Activated CD8-positive, alpha-beta T cell treated with anti-CD3 and anti-CD28 coated beads, Interleukin-2, amount 10 ng/mL, durations not matched to agents 7 days and 5 days (primary cell): ENCODE measurements at places on chromosomes 11 and 22.

- H3K27ac ChIP-seq: peak overlapping the region; percentile 95
- peak overlapping the region; percentile 51 for H3K4me3 ChIP-seq
- no peaks in the 10 kb centered on the region for H3K27me3 ChIP-seq
- H3K36me3 ChIP-seq: peaks cover 50% of the 10 kb centered on the region
- H3K4me1 ChIP-seq: peaks cover 80% of the 10 kb centered on the region
- DNase-seq: peak; percentile 72
These were observed 91.8 kb upstream of the CD44 start for GRCh38 chr11:35047179-35047578.

DNA sequence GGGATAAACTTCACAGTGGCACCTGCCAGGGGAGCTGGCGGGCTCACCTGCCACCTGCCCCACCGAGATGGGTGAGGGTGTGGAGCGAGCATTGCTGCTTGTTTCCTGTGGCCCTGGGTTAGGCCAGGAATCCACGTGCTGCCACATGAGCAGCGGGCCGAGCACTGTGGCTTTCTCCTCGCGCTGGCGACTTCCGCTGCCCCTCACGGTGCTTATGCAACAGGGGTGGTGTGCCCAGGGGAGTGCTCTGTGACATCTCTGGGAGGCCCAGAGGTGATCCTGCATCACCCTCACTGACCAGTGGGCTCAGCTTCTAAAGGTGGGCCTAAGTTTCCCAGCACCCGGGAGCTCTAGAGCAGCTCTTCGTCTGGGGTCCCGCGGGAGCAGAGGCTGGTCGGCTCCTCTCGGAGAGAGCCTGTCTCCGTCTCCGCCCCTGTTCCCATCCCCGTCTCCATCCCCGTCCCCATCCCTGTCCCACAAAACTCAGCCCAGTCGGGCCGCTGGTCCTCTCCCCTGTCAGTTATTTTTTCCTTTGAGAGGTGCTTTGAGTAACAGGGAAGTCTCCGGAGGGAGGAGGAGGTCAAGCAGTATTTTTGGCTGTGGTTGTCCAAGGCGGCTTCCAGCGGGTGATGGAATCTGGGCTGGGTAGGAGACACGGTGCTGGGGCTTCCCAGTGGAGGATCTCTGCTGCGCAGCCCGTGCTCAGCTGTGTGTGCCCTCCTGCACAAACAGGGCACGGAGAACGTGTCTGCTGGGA lies 42.5 kb downstream of the AP2A2 start:
- peaks cover 36% of the 10 kb centered on the region for H3K4me1 ChIP-seq
- peaks cover 38% of the 10 kb centered on the region for H3K36me3 ChIP-seq
- no peaks in the 10 kb centered on the region for H3K27me3 ChIP-seq
- no peak overlapping the region for H3K4me3 ChIP-seq
- no peak for DNase-seq

DNA sequence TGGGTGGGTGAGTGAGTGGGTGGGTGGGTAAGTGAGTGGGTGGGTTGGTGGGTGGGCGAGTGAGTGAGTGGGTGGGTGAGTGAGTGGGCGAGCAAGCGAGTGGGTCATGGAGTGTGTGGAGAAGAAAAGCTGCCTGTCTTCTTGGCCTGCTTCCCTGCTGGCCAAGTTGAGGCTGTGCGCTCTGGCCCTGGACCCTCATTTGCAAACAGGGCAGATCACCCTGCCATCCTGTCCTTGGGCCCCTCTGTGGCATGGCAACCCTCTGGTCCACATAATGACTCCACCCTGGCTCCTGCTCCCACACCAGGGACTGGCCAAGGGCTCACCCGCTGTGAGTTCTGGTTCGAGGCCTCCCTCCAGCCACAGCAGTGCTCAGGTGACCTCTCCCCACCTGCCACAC lies 35.1 kb downstream of the CAPN1 start:
- H3K4me1 ChIP-seq: peaks cover 42% of the 10 kb centered on the region
- no peak overlapping the region for H3K4me3 ChIP-seq
- no peak overlapping the region for H3K27ac ChIP-seq
- DNase-seq: peak; percentile 17
- peaks cover 5% of the 10 kb centered on the region for H3K27me3 ChIP-seq
- peaks cover 3% of the 10 kb centered on the region for H3K36me3 ChIP-seq

DNA sequence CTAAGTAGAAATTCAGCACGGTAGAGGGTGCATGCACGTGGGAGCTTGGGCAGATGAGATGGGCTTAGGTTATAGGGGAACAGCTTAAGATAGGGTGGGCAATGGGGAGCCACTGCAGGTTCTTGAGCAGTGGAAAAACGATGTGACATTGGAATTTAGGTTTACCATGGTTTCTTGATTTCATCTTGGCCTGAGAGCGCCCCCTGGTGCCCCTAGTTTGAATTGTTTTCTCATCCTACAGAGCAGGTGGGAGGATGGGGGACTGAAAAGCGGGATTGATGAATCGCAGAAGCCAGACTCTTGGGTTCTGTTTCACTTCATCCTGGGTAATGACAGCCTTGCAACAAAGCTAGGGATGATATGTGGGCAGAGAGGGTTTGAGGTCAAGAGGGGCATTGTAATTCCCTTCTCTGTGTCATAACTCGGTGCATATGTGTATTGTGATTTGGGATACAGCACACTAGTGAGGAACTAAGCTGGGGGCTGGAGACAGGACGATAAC lies 6.7 kb upstream of the MCAM start:
- H3K36me3 ChIP-seq: no peaks in the 10 kb centered on the region
- peak; percentile 87 for DNase-seq
- no peak overlapping the region for H3K27ac ChIP-seq
- H3K4me1 ChIP-seq: peaks cover 28% of the 10 kb centered on the region
- H3K27me3 ChIP-seq: peaks cover 6% of the 10 kb centered on the region
- no peak overlapping the region for H3K4me3 ChIP-seq

- H3K27ac ChIP-seq: no peak overlapping the region
- H3K4me1 ChIP-seq: no peaks in the 10 kb centered on the region
- H3K36me3 ChIP-seq: no peaks in the 10 kb centered on the region
- no peaks in the 10 kb centered on the region for H3K27me3 ChIP-seq
- H3K4me3 ChIP-seq: no peak overlapping the region
- DNase-seq: no peak
These were observed 1160.3 kb downstream of the FAM181B start for GRCh38 chr11:81573367-81573766.

GRCh38 chr22:24947881-24948280 lies 1.4 kb upstream of the LHFPL7 start:
- no peak for DNase-seq
- H3K4me3 ChIP-seq: no peak overlapping the region
- peaks cover 23% of the 10 kb centered on the region for H3K4me1 ChIP-seq
- H3K27ac ChIP-seq: no peak overlapping the region

DNA sequence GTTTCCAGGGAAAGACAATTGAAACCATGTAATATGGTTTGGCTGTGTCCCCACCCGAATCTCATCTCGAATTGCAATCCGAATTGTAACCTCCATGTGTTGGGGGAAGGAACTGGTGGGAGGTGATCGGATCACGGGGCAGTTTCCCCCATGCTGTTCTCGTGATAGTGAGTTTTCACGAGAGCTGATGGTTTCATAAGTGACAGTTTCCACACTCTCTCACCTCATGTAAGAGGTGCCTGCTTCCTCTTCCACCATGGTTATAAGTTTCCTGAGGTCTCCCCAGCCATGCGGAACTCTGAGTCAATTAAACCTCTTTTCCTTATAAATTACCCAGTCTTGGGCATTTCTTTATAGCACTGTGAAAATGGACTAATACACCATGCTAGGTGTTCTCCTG lies 148.3 kb upstream of the CADM1 start:
- H3K27ac ChIP-seq: no peak overlapping the region
- no peak for DNase-seq
- H3K4me3 ChIP-seq: no peak overlapping the region

- H3K27ac ChIP-seq: no peak overlapping the region
- peaks cover 53% of the 10 kb centered on the region for H3K27me3 ChIP-seq
- H3K36me3 ChIP-seq: no peaks in the 10 kb centered on the region
- peaks cover 21% of the 10 kb centered on the region for H3K4me1 ChIP-seq
- DNase-seq: no peak
These were observed 65.2 kb downstream of the NFAM1 start for GRCh38 chr22:42366806-42367581.

- DNase-seq: peak; percentile 71
- peak overlapping the region; percentile 91 for H3K27ac ChIP-seq
- H3K27me3 ChIP-seq: no peaks in the 10 kb centered on the region
- H3K36me3 ChIP-seq: peaks cover 46% of the 10 kb centered on the region
- peak overlapping the region; percentile 94 for H3K4me3 ChIP-seq
- peaks cover 44% of the 10 kb centered on the region for H3K4me1 ChIP-seq
These were observed 546 bp downstream of the DRAP1 start for GRCh38 chr11:65919573-65920371.

DNA sequence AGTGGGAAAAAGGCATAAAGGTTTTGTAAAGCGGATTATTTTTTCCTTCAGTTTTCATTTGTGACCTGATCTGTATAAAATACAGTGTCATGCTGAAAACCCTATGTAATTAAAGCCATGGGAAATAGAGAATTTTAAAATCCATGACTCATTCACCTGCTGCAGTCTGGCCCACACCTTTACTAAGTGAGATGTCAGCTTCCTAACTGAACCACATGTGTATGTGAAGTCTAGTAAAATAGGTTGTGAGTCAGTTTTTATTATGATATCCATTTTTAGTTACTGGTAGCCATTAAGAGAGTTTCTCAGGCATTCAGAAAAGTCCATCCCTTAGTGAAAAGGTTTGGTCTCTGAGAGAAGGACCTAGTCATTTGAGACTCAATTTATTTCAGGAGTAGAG lies 60.9 kb downstream of the TRIM44 start:
- DNase-seq: no peak
- H3K36me3 ChIP-seq: peaks cover 22% of the 10 kb centered on the region
- no peaks in the 10 kb centered on the region for H3K27me3 ChIP-seq
- peaks cover 2% of the 10 kb centered on the region for H3K4me1 ChIP-seq

DNA sequence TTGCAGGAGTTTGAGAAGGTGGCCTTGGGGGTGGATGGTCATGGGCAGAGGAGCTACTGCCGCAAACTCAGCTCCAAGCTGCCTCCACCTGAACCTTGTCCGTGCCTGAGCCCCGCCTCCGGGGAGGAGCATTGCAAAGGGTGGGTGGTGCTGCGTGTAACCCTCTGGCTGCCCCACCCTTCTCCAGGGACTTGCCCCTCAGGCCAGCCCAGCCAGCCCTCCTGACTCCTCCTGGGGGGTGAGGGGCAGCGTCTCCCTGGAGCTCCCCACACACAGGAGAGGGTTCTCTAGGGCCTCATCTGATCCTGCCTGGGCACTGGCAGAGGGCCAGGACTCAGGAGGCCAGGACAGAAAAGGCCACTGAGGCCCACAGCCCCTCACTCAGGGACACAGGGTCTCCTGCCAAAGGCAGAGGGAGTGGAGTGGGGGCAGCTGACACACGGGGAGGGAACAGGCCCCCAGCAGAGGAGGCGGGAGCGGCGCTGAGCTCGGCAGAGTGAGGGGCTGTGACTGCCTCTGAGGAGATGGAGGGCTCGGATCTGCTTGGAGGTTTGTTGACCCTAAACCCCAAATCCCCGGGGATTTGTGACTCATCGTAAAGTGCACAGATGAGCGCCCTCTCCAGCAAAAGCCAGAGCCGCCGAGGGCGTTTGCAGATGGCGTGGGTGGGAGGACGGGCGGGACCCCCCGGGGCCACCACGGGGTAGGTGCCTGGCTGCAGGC lies 12.8 kb downstream of the BRSK2 start:
- no peaks in the 10 kb centered on the region for H3K36me3 ChIP-seq
- DNase-seq: no peak
- no peaks in the 10 kb centered on the region for H3K27me3 ChIP-seq
- no peaks in the 10 kb centered on the region for H3K4me1 ChIP-seq
- no peak overlapping the region for H3K4me3 ChIP-seq
